ENCODE measurements at places on chromosomes 3 and 15.

GRCh38 chr15:74445816-74446763 lies 12.3 kb upstream of the SEMA7A start:
- DNase-seq = no peak

DNA sequence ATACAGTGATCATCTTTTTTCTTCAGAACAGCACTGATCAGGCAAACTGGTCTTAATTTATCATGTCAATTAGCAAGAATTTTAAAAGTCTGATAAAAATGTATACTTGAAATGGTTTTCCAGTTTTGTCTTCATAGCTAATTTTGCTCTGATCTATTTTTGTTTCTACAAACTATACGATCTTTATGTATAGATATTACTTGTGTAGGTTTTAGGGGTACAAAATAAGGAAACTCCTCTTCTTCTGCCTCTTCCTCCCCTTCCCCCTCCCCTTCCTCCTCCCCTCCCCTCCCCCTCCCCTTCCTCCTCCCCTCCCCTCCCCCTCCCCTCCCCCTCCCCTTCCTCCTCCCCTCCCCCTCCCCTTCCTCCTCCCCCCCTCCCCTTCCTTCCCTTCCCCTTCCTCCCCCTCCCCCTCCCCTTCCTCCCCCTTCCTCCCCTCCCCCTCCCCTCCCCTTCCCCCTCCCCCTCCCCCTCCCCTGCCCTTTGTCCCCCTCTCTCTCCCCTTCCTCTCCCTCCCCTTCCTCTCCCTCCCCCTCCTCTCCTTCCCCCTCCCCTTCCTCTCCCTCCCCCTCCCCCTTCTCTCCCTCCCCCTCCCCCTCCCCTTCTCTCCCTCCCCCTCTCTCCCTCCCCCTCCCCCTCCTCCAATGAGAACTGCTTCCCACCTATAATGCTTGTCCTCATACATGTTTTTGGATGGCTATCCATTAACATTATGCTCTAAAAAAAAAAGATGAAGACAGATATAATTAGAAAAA lies 110.0 kb downstream of the PIK3R4 start:
- DNase-seq = no peak

GRCh38 chr15:31905054-31905453 lies 125.3 kb upstream of the CHRNA7 start:
- no peak for DNase-seq

DNA sequence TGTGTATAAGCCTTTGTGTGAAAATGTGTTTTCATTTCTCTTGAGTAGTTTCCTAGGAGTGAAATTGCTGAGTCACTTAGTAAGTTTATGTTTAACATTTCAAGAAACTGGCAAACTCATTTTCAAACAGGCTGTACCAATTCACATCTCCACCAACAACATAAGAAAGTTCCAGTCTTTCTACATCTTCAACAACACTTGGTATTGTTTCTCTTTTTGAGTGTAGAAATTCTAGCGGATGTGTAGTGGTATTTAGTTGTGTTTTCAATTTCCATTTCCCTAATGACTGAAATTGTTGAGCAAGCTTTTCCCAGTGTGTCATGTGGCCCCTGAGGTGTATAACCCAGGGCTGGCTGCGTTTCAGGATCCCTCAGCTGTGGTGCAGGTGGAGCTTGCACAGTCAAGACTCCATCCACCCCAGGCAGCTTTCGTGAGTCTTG lies 258.5 kb downstream of the PDCD6IP start:
- no peak for DNase-seq

DNA sequence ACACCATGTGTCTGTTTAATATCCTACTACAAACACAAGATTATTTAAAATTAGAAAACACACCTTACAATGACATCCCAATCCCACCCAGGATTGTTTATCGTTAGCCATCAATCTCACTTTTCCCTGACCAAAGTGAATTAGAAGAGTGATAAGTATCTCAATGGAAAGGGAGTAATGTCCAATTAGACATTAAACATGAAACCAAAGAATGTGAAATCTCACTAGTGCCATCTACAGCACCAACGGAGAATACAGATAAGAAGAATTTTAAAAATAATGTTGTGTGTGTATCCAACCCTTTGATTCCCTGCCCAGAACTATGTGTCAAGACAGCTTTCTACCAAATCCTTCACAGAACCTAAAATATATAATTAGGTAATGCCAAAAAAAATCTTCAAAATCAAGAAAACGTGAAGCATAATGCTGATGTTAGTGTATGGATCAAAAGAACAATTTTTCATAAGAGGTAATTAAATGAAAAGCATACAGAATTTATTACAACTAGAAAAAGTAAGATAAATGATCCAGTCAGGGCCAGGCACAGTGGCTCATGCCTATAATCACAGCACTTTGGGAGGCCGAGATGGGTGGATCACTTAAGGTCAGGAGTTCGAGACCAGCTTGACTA lies 64.2 kb downstream of the SCAPER start:
- no peak for DNase-seq

- no peak for DNase-seq
Observed at GRCh38 chr15:77578641-77579372, 53.9 kb downstream of the LINGO1 start.

DNA sequence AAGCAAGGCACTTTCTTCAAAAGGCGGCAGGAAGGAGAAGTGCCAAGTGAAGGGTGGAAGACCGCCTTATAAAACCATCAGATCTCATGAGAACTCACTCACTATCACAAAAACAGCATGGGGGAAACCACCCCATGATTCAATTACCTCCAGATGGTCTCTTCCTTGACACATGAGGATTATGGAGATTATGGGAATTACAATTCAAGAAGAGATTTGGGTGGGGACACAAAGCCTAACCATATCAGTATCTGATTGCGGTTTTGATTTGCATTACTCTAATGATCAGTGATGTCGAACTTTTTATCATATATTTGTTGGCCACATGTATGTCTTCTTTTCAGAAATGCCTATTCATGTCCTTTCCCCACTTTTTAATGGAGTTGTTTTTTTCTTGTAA lies 549.3 kb upstream of the IL12A start:
- DNase-seq = no peak

- peak; percentile 37 for DNase-seq
Observed at GRCh38 chr3:150703299-150703755, 393 bp downstream of the ERICH6 start.

GRCh38 chr3:153972862-153973261 lies 148.3 kb upstream of the ARHGEF26 start:
- DNase-seq = no peak

DNA sequence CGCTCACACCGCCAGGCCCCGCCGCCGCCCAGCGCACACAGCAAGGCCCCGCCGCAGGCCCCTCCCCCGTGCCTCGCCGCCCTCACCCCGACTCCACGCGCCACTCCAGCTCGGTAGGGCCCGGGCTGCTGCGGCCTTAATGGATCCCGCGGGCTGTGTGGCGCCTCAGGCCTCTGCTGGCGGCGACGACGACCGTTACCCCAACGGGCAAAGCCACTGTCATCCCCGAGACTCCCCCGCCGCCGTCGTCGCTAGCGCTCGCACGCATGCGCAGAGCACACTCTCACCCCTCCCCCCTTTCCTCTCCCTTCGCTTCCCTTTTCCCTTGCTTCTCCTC lies at the start of gene MSL2:
Gene MSL2, minus strand, starts transcription at position 272 of the 337 bp plus-strand sequence. CDS start 1,222 bp downstream, outside the sequence.
- DNase-seq = no peak

GRCh38 chr3:48428088-48428571 lies 1.8 kb downstream of the PLXNB1 start:
- no peak for DNase-seq

DNA sequence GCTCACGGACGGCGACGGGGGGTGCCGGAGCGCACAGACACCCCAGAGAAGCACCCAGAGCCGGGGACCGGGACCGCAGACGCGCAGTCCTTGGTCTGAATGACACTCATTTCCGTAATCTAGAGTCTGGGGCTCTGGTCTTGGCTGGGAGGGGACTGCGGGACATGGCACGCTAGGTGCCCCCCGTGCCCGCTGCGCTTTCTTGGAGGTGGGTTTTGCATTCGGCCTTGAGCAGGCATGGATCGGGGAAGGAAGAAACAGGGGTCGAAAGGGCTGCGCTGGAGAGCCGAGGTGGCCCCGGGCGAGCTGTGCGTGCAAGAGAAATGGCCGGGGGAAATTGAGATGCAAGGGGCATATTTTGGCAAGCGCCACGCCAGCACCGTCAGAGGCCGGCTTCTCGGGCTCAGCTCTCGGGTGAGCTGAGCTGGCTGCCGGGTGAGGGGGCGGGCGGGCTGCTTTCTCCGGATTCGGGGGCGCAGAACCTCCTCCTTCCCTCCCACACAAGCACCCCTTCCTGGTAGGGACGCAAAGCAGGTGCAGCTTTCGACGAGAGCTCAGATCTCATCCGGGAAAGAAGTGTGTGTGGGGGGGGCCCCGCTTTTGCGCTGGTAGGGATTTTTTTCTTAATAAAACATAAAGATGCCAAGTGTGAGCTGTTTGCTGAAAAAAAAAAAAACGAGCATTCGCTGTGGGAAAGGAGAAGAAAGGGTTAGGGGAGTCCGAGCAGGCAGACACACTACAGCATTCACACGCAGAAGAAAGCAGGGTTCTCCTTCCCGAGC lies 963 bp upstream of the NTRK3 start:
- DNase-seq = no peak

GRCh38 chr3:129282727-129283327 lies 4.2 kb downstream of the HMCES start:
- DNase-seq = peak; percentile 36

- DNase-seq = no peak
Observed at GRCh38 chr3:23455775-23456174, 252.6 kb downstream of the UBE2E2 start.

- no peak for DNase-seq
Observed at GRCh38 chr15:46304321-46304720, 669.5 kb downstream of the SQOR start.

DNA sequence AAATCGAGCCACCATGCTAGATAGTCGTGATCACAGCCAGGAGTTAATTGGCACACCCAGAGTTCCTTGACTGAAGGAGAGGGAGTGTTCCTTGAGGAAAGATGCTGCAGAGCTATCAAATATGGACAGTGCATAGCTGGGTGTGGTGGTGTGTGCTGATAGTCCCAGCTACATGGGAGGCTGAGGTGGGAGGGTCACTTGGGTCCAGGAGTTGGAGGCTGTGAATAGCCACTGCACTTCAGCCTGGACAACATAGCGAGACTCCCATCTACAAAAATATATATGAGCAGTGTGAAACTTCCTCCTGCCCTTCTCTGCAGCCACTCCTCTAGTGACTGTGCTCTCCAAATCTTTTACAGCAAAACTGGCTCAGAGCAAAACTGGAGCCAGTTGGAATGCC lies 10.0 kb upstream of the USP13 start:
- DNase-seq = no peak

DNA sequence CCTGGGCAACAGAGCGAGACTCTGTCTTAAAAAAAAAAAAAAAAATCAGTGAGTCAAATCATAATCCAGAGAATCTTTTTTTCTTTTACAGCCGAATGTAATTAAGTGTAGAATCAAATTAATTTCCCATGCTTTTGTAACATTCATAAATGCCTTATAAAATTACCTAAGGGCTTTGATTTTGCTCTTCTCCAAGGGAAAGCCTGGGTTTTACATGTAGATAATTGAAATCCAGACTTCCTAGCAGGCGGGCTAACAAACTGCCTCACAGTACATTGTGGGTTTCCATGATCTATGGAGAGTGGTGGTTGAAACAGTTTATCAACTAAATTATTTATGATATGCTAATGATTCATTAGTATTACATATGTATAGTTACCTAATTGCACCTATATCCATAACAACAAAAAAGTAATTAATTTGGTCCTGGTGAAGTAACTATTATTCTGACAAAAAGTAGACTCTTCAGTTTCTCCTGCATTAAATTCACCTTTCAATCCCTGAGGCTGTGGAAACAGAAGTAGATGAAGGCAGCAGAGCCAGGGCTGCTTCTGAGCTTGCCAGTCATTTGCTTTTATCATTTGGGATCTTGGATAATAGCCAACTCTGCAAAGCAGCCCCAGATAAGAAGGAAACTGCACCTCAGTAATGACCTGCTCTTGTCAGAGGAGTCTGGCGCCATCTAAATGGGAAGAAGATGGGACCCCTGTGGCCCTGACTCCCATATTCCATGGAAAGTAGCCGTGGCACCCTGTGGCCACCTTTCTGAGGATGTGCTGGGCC lies 9.5 kb downstream of the CCR9 start:
- no peak for DNase-seq

DNA sequence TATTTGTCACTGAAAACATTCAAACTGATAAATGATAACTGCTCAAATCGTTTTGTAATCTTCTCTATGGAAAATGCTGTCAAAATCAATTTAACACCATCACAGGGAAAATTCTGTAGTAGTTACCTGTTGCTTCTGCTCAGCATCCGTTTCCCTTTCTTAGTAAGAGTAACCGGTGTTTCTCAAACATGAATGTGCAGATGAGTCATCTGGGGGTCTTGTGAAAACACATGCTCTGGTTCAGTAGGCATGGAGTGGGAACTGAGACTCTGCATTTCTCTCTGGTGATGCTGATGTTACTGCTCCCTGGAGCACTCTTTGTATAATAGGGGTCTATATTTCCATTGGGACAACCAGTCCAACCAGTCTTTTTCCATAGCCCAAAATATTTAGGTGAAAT lies 145.1 kb downstream of the SEMA6D start:
- no peak for DNase-seq

GRCh38 chr15:40340038-40340739 lies 550 bp downstream of the CCDC9B start:
- no peak for DNase-seq

- no peak for DNase-seq
Observed at GRCh38 chr15:79897380-79897678, 515 bp upstream of the MTHFS start.

- no peak for DNase-seq
Observed at GRCh38 chr3:66808891-66809594, 189.1 kb upstream of the KBTBD8 start.

DNA sequence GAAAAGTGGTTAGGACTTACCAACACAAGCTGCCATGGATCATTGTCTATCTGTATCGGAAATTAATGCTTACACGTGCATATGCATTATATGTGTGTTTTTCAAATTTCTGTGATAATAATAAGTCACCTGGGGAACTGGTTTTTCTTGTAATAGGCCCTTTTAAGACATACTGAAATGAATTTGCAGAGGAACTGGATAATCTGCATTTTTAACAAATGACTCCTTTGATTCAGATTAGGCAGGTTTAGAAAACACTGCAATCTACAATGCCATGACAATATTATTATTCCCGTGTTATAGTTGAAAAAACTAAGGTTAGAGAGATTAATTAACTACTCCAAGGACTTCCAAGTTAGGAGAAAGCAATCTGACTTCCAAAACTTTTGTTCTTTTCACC lies 23.4 kb downstream of the STRIT1 start:
- no peak for DNase-seq

DNA sequence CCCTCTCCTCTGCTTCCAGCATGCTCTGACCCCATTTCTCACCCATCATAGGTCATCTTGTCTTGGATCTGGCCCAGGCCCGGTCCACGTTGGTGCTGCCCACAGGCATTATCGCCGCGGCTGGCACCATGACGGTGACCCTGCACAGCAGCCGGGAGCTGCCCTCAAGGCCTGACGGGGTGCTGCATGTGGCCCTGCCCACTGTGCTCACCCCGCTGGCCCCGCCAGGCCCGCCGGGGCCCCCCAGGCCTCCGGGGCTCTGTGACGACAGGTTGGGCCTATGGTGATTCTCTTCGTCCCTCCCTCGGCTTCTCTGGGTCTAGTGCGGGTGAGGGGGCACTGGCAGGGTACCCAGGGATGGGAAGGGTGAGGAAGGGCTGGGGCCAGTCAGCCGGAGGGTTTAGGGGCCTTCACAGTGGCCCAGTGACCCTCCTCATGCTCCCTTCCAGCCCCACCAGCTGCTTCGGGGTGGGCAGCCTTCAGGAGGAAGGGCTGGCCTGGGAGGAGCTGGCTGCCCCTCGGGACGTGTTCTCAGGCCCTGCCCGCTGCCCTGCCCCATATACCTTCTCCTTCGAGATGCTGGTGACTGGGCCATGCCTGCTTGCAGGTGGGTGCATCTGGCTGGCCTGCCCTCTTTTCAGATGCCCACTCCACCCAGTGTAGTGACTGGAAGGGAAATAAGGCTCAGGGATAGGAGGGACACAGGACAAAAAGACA lies 3.9 kb downstream of the VWA5B2 start:
- no peak for DNase-seq

Data from central memory CD4-positive, alpha-beta T cell (primary cell).